ENCODE measurements at places on chromosomes 12 and 14. TPM values are rescaled to one million over a fixed set of nuclear protein-coding genes. Genes with fewer than 3 reads are reported as not detected.

CMA1 gene
- polyA plus RNA-seq: not detected

GRCh38 chr12:121417847-121418246 is 17.9 kb downstream of the RNF34 start:
- DNase-seq: no peak

KRT2 gene
- polyA plus RNA-seq: 0.08 TPM

SLC24A4 gene
- not detected for polyA plus RNA-seq

DNA sequence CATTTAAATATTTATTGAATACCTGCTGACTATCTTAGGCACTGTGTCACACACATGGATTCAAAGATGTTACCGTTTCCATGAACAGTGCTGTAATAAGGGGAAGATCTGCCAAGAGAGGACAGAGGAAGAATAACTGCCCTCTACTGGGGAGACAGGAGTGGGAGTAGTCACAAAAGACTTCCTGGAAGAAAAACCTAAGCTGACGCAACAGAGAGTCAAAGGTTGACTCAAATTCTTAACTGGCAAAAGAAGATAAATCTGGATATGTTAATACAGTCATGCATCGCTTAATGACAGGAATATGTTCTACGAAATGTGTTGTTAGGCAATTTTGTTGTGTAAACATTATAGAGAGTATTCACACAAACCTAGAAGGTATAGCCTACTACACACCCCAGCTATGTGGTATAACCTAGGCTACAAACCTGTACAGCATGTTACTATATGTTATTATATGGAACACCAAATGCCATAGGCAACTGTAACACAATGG is 51.5 kb downstream of the DCAF5 start:
- DNase-seq: peak; percentile 14

- DNase-seq: no peak
Observed at GRCh38 chr14:104972301-104973134, 5.7 kb downstream of the AHNAK2 start.

TDRD9 gene
- polyA plus RNA-seq: 1.2 TPM

DNA sequence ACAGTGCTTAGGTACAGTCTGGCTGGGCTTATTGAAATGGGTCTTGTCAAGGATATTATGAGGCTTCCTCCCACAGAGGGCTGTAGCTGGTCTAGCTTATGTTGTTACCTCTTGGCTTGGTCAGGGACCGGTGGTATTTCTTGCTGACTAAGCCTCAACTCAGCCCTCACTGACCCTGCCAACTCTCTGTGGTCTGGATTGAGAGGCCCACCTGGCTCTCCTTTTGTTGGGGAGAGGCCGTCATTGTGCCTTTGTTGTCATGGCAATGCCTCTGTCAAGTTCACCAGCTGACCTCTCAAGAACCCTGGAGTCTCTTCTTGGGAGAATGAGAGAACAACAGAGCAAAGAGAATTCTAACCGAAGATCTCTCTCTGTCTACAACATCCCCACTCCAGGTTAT is 245.6 kb upstream of the NPAS3 start:
- no peak for DNase-seq

DNA sequence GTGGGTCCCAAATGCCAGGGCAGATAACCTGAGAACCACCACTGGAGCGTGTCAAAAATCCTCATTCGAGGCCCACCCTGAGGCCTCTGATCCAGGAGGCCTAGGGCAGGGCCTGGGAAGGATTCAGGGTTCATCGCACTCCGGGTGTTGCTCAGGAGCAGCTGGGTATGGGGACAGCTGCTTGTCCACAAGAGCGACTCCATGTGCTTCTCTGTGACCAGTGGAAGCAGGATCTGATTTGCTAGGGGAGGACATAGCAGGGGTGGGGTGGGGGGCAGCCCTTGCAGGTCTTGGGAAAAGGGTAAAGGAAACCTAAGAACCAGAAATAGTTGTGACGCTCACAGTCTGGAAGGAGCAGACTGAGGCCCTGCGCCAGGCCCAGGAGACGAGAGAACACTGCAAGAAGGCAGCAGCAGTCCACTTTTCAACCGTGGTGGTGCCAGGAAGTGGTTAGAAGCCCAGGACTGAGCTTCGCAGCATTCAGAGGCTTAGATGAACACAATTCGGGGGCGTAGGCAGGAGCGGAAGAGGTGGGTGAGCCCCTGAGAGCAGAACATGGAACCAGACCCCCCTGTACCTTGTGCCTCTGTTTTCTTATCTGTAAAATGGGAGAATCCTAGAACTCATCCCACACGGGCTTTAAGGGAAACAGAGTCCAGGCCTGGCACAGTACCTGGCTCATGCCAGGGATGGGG is 33.7 kb downstream of the ITPK1 start:
- DNase-seq: no peak

DNA sequence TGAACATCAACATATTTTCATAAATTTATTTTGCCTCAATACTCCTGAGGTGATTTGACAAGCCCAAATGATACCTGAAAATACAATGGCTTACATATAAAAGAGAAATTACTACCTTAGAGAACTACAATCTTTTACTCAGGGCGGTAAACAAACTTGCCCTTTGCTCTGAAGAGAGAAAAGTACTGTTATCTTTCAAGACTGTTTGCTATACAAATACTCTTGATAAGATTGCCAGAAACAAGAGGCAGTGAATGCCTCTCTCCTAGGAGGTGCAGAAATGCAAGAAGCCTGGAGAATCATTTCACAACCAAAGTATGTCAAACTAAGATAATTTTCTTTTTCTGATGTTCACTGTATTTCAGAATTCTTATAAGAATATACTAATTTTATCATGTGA is 160.3 kb downstream of the ALX1 start:
- DNase-seq: no peak

GRCh38 chr12:78115889-78116288 is 285.2 kb downstream of the NAV3 start:
- DNase-seq: no peak

PTHLH gene
- not detected for polyA plus RNA-seq

DNA sequence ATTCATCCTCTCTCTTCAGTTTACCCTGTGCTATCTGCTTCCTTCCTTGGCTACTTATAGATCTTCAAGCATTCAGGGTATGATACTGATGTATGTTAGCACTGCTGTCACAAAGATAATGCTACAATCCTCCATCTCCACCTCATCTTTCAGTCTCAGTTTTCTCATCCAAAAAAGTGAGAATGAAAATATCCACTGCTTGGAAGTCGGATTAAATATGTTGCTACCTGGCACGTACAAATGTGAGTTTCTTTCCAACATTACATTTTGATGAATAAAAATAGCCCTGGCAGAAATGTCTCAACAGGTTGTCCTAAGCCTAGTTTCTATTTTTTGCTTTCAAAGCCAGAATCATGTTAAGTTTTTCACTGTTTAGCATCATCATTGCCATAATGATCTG is 149.9 kb downstream of the PTPN11 start:
- DNase-seq: no peak

DNA sequence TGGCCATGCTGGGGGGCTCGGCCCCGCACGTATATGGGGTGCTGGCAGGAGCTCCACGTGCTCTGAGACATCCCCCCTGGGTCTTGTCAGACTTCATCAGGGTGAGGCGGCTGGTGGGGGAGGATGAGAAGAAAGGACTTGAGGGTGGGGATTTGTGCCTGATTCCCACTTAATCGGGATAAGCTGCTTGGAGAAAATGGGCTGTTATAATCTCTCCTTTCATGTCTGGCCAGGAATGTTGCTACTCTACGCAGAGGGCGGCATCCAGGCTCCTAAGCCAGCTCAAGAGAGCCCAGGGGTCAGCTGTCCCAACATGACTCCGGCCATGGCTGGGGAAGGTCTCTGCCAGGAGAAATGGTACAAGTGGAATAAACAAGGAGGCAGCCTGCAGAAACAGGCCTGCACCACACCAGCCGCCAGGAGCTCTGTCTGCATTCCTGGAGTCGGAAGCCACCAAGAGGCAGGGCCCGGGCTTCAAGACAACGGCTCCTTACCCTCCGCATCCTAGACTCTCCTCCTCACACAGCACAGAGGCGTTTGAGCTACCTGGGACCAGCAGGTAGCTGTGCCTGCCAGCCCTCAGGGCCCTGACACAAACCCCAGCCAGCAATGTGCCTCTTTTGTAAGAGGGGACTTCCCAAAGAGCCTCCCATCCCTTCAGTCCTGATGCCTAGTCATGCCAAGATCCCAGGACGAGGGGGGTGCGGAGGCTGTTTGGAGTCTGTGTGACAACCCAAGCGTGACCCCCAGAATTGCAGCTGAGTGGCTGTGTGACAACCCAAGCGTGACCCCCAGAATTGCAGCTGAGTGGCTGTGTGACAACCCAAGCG is 195.8 kb upstream of the DIO3 start:
- DNase-seq: no peak

TEX52 gene
- polyA plus RNA-seq: not detected

DNA sequence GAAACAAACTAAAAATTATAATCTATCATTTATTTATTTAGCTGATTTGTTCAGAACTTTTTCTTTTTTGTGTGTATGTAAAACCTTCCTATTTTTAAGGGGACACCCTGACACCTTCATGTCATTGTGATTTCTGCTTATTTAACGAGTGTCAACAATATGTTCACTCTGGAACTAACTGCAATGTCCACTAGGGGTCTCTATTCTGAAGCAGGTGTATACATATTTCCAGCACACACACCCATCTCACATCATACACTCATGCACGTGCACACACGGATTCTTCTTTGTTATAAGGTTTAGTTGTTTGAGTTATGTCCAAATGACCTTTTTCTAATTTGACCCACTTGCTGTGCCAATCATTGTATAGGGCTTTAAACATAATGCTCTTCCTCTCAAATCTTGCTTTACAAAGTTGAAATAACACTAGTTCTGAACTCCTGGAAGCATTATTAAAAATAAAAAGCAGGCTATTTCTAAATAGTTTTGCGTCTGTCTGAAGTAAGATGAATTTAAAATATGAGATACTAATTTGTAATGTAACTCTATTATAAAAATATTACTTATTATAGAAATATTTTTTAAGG is 15.5 kb downstream of the E2F7 start:
- peak; percentile 44 for DNase-seq

ASPG gene
- polyA plus RNA-seq: not detected

- DNase-seq: no peak
Observed at GRCh38 chr12:130916241-130916911, 37.3 kb upstream of the ADGRD1 start.

GRCh38 chr12:78586790-78587189 is 277.8 kb upstream of the SYT1 start:
- no peak for DNase-seq

GRCh38 chr14:95463171-95463901 is 53.1 kb downstream of the SYNE3 start:
- DNase-seq: peak; percentile 74

DNA sequence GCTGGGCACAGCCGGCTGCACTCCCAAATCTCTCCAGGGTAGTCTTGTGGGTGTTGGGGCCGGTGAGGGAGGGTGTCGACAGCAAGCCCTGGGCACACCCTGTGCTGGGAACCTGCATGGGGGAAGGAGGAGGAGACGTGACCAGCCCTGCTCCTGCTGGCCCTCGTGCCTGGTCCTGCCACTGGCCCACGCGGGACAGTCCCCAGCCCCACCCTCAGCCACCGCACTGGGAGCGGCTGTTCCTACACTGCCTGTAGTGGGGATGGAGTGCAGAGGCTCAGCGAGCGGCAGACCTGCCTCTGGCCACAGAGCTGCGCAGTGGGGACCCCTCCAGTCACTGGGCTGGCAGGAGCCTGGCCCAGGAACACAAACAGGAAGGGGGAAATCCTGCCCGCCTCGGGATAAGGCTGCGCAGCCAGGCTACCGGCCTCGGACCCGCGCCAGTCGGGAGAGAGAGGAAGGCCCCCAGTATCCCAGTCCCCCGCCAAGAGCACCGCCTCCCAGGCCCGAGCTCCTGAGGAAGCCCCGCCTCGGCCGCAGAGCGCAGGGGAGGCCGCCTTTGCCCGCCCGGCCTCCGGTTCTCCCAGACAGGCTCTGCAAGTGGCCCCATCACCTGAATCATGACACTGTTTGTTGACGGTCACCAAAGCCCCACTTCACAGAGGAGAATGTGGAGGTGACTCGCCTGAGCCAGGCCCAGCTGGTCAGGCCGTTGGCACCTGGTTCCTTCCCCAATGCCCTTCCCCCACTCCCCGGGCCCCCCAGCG is 10.6 kb downstream of the AHNAK2 start:
- DNase-seq: no peak

DNA sequence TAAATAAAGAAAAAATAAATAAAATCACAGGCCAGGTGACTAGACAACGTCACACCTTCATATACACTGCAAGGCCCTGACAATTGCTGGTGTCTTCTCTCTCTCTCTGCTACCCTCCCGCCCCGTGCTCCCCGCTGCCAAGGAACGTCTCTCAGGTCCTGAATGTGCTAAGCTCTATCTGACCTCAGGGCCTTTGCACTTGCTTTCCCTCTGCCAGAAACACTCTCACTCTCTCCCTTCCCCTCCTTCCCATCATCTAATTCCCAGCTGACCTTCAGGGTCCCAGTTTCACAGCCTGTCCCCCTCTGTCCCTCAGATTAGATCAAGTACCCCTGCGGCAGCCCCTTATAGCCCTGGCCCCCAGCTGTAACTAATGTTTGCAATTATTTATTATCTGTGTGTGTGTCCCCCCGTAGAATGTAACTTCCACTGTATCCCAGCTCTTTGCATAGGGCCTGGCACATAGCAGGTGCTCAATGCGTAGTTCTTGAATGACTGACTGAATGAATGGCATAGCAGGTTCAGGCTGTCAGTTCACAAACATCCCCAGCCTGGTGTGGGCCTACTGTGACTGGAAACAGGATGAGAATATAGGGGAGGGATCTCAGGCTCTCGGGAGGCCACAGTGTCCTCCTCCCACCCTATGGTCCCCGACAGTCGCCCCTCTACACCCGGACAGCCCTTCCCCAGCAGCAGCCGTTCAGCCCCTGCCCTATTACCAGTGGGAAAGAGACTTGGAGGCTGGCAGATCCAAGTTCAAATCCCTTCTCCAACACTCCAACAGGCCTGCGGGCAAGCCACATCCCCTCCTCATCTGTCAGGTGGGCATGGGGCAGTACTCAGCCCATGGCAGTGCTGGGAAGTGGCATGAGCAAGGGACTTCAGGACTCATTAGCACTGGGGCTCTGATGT is 6.6 kb downstream of the BEGAIN start:
- DNase-seq: no peak

GRCh38 chr12:109356577-109356976 is 8.9 kb downstream of the MYO1H start:
- DNase-seq: no peak

HHIPL1 gene
- polyA plus RNA-seq: not detected

DNA sequence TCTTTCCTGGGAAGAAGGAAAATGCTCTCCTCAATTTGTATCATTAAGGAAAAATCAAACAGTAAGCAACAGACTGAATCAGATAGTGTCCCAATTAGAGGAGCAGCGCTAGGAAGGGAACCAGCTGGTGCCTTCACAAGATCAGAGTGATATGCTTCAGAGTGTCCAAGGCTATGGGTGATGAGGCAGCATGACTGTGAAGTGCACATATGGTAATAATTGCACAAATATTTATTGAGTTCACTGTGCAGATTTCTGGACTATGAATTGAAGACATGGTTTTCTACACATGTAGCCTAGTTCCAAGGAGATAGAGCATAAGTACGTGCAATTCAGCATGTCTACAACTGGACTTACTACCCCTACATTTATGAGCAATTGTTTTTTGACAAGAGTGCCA is 78.8 kb upstream of the EVL start:
- DNase-seq: no peak

- DNase-seq: no peak
Observed at GRCh38 chr12:55653031-55653430, 16.3 kb downstream of the OR10P1 start.

Measured in CD4-positive, alpha-beta memory T cell (primary cell).